ENCODE measurements at places on chromosomes 2 and 18.
A peak's percentile ranks its signal among the peaks of the same experiment; 100 is the strongest.

DNA sequence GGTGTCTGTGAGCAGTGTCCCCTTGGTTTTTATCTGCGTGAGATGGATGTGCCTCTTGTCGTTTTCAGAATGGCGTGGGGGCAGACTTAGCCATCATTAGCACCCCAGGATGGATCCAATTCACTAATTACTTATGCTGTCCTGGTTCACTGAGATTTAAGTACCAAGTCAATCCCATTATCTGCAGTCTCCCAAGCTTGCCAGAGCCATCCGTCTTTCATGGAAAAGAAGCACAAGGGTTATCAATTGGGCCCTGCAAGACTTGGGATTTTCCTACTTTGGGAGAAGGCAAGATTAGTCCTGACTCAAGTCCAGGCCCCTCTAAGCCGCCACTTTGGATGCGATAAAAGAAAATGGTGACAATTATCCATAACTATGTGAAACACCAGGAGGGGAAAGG lies 404.0 kb downstream of the TMEM182 start:
- no peak for DNase-seq

- DNase-seq, result no peak
Measured at GRCh38 chr2:130986890-130987493, 106.3 kb downstream of the FAM168B start.

- no peak for DNase-seq
Measured at GRCh38 chr18:56973487-56973886, 173.4 kb upstream of the BOD1L2 start.

- no peak for DNase-seq
Measured at GRCh38 chr18:29181151-29181901, 1004.4 kb upstream of the CDH2 start.

GRCh38 chr2:163878718-163879117 lies 142.9 kb upstream of the FIGN start:
- no peak for DNase-seq

DNA sequence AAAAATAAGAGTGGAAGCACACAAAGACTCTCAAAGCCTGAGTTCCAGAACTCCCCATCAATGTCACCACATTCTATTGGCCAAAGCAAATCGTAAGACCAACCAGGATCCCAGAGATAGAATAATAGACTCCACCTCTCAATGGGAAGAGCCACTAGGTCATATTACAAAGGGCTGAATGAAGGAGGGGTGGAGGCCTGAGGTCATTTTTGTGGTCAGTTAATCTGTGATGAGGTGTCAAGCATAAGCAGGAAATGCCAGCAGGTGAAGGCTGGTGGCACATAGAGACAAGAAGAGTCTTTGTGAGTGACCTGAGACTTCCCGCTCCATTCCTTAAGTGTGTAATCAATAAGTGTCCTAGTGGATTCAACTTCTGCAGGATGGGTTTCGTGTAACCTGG lies 144.3 kb downstream of the TFCP2L1 start:
- DNase-seq, result no peak

DNA sequence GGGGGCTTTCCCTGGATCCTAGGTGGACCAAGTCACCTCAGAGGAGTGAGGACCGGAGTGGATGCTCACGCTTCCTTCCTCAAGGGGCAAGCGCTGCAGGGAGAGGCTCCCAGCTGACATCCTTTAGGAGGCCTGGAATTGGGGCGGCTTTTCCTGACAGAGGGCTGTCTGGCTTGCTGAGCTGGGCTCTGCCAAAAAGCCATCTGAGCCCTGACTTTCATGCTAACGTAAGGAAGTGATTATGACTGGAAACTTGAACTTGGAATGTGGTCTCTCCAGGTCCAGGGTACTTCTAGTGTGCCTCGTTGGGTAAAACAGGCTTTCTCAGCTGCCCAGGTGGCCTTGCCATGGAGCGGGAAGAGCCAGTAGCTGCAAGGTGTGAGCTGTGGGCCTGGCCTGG lies 268.3 kb upstream of the SPRED2 start:
- DNase-seq, result no peak

DNA sequence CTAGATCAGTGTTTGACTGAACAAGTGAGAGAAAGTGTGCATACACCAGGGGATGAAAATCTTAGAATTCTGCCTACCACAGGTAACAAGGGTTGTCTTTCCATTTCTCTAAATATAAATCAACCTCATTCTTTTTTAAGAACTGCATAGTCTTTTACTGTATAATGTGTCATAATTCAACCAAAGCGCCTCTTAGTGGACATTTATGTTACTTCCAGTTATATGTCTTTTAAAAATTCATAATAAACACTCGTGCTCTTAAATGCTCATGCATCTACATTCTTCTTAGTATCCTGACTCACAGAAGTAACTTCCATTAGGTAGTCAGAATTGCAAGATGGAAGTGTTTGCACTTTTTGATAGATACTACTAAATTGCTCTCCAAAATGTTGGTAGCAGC lies 76.2 kb downstream of the CHRNA1 start:
- no peak for DNase-seq

DNA sequence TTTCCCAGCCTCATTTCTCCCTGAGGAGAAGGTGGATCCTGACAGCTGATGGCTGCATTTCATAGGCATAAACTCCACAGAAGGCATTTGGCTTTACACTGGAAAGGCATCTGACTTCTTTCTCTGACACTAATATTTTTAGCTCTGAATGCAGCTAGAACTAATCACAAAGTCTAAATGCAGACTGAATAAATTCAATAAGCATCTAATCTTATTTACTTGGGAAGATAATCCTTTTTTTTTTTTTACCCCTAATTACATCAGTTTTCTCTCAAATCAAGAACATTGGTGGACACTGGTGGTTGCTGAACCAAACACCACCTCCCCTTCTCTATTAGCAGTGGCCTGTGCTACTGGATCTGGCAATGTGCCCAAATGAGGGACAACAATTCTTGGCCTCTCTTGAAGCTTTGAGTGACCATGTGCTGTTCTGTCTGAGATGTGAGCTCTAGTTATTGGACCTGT lies 50.9 kb upstream of the CD226 start:
- no peak for DNase-seq

GRCh38 chr2:240963065-240963867 lies 35.2 kb upstream of the SNED1 start:
- no peak for DNase-seq

- peak; percentile 45 for DNase-seq
Measured at GRCh38 chr18:63365876-63366212, 1.2 kb downstream of the KDSR start.

GRCh38 chr2:32534831-32535230 lies 93.0 kb upstream of the TTC27 start:
- DNase-seq, result no peak

DNA sequence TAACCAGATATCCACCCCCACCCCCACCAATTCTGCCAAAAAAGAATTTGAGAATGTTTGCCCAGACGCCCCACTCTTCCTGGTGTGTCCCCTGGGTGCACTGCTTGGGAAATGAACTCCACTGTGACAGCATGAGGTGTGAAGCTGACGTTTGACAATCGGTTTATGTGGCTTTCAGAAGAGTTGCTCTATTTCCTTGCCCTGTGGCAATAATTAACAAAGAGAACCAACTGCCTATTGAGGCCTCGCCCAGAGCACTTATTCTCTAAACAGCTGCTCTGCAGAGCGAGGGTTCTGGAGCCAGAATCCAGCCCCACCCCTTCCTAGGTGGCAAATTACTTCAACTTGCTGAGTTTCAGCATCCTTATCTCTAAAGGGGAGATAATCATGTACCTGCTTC lies 115.8 kb upstream of the SIX3 start:
- peak; percentile 24 for DNase-seq

DNA sequence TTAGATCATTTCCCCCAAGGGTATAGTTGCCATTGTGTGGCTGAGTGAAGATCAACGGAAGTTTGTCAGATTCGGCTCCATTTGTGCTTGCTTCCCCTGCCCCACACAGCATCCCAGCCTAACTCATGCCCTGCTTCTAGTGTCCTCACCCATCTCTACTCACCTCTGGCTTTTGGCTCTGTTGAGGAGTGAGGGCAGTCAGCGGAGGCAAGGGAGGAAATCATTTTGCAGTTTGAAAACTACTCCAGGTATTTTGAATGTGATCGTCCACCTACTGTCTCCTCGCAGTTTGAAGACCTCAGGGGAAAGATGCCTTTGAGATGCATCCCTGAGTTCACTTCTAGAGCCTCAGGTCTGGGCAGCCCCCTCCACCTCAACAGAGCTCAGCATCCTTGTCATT lies 116.3 kb downstream of the FEZ2 start:
- DNase-seq, result no peak

GRCh38 chr18:59022167-59022945 lies 117.3 kb upstream of the SEC11C start:
- DNase-seq, result no peak

GRCh38 chr2:192148620-192149321 lies 46.0 kb downstream of the TMEFF2 start:
- no peak for DNase-seq

GRCh38 chr2:236217926-236218325 lies 46.3 kb downstream of the ASB18 start:
- DNase-seq, result no peak

DNA sequence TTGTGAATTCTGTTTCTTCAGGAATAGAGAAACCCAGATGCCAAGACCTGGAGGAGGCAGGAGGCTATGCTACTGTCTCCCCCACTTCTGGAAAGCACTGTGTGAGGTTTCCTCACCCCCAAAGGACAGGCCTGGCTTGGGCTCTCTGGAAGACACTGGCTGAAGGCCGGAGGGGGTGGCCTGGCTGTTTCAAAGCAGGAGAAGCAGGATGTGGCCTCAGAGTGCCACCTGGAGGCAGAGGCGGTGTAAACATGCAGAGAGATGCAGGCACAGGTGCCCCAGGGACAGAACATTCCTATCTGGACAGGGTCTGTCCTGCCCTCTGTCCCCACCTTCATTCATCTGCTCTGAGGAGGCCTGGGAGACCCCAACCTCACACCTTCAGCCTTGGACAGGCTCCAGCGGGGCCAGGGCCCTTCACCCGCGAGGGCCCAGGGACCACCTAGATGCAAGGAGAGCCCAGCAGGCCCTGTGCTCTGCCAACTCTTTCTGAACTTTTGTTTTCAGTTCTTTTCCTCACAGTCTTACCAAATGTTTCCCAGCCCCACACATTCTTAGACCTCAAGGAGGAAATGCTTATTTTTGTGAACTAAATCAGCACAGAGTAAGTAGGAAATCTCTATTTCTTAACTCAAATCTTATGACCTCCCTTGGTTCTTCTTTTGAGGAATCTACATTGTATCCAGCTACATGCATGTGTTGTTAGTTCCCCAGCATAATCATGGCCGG lies 79.2 kb downstream of the LONRF2 start:
- peak; percentile 32 for DNase-seq

DNA sequence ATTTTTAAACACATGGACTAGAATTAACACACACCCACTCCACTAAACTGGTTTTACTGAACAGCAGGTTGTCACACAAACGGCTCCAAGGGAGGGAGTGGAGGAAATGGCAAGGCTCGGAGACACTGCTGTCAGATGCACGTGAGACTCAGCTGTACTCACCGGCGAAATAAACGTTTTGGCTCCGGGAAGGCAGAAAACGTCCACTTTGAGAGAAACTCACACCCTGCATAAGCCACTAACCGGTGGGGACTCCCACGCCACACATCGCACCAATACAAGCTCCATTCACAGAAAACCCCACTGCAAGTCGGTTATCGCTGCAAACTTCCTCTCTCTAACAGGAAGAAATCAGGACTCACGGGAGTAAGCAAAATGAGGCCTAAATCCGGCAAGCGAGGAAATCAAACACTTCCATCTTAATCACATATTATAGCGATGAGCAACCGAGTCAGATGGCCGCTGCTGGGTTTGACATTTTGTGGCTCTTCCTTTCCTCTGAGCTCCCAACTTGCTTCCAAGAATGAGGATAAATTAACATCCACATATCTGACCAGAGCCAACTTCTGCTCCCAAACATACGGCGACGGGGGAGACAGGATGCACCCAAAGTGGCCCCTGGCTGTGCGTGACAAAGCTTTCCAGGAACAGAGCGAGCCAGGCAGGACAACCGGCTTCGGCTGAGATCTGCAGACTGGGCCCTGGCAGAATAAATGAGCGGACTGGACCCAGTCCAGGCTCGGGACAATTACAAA lies 63.5 kb downstream of the HDAC4 start:
- DNase-seq, result no peak

DNA sequence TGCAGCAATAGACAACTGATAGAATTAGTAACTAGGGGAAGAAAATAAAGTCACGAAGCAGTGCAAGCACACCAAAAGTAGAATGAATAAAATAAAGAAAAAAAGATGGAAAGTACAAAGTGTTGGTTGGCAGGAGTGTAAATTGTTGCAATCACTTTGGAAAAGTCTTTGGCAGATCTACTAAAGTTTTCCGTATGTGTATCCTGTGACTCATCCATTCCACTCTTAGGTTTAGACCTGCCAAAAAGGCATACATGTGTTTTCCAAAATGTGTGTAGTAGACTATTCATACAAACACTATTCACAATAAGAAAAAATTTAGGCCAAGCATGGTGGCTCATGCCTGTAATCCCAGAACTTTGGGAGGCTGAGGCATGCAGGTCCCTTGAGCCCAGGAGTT lies 282.1 kb upstream of the FSIP2 start:
- no peak for DNase-seq

- DNase-seq, result peak; percentile 22
Measured at GRCh38 chr2:29227935-29228675, 112.9 kb downstream of the CLIP4 start.

DNA sequence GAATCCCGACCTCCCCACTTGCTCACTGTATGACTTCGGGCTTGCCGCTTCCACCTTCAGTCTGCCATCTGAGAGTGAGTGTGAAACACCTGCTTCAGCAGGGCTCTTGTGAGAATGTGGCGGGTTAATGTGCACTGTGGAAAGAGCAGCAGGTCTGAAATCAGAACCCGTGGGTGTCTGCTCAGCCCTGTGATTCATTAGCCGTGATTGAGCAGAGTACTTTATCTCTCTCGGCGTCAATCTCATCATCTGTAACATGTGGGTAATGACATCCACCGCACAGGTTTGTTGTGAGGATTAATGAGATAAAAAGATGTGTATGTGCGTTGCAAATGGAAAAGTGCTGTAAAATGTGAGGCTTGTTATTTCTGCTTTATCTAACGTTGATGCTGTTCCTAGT lies 128.6 kb downstream of the LRATD1 start:
- DNase-seq, result no peak

DNA sequence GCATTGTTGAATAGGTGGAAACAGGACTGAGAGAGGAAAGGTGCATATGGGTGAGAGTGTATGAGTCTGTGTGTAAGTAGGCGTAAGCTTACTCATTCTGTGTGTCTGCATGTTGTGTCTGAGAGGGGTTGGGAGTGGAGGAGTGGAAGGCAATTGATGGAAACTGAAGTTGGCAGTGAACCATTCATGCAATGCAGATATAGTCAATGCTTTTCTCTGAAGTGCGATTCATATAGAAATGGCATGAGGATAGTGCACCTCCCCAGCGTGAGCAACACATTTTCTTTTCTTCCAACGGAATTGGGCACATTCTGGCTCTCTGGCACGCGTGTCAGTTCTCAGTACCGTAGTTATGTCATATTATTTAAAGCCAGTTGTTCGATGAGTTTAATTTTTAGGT lies 250.5 kb downstream of the NYAP2 start:
- DNase-seq, result no peak

- DNase-seq, result no peak
Measured at GRCh38 chr2:15177103-15177502, 384.0 kb downstream of the NBAS start.

GRCh38 chr2:215898363-215898762 lies 115.0 kb downstream of the MREG start:
- no peak for DNase-seq

Data from NCI-H526 (cell line).